ENCODE measurements at places on chromosomes 11 and 22.
A peak's percentile ranks its signal among the peaks of the same experiment; 100 is the strongest.

DNA sequence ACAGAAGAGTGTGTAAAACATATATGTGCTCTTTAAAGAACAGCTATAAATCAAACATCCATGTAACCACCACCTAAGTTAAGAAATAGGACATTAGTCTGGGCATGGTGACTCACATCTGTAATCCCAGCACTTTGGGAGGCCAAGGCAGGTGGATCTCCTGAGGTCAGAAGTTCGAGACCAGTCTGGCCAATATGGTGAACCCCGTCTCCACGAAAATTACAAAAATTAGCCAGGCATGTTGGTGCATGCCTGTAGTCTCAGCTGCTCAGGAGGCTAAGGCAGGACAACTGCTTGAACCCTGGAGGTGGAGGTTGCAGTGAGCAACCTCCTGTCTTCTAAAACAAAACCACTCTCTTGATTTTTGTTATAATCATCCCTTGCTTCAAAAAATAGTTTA lies 103.3 kb downstream of the LRRC32 start:
- no peak for DNase-seq

DNA sequence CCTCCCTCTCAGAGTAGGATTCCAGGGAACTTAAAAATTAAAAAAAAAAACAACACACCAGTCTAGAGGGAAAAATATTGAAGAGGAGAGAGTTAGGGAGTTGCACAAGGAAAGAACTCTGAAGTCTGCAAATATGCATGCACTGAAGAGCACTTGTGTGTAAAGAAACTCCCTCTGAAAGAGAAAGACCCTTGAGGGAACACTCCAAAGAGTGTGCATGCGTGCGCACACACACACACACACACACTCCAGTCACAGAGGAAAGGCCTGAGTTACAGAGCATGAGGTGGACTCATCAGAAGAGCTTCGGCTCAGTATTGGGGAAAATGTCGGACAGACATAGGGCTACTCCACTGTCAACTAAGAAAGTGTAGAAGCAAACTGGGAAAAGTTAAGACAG lies 30.1 kb downstream of the GGTLC2 start:
- DNase-seq, result no peak

DNA sequence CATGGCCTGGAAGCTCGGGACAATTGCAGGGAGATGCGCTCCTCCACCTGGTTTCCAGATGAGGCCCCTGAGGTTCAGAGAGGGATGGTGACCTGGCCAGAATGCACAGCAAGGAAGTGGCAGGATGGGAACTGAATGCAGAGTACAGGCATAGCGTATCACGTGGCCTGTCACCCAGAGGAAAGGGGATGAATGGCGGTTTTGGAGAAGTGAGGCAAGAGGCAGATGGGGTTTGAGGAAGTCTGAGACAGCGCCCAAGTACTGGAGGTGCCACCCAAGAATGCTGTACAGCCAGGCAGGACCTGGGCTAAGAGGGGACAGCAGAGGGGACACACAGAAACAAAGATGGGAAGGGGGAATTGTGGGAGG lies 4.9 kb downstream of the RAB3IL1 start:
- no peak for DNase-seq

DNA sequence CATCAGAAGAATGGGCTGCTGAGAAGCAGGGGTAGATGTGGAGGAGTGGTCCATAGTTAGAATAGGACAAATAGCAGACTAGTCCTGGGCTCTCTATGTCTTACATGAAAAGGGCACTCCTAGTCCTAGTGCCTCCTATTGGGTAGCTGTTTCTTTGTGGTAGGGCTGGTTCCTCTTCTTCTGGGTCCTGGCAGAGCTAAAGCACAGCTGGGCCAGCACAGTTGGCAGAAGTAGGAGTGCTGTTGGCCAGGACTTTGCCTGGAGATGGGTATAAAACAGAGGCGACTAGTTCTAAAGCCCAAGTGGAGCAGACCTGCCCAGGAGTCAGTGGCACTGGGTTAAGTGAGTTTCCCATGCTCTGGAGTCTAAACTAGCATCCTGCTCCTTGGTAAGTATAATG lies 55.2 kb downstream of the PPFIBP2 start:
- no peak for DNase-seq

GRCh38 chr22:23156286-23156685 lies 11.0 kb downstream of the RAB36 start:
- DNase-seq, result no peak

DNA sequence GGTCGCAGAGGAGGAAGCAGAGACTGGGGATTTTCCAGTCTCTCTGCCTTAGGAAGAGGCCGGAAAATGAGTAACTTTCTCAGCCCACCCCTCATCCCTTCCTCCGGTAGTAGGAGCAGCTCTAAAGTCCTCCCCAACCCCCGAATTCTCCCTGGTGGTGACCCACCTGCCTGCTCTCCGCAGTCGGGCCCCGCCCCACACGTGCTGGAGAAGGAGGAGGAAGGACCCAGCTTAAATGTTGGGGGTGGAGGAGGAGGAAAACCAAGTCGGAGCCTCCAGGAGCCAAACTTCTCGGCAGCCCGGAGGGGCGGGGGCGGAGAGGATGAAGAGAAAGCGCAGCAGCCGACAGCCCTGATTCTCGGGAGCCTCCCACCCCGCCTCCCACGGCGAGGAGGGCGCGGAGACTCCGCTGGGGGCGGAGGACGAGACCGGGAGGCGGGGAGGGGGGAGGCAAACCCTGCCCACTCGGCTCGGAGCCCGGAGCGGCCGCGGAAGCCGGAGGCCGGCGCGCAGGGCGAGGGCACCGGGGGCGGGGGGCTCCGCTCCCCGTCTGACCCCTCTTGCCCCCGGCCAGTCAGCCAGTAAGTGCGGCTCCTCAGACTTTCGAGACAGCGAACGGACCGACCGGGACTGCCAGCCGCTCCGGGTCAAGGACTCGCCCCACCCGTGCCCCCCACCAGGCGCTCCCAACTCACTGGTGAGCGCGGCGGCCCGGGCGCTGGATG lies at the start of gene TPBGL:
Gene TPBGL (plus strand): TSS at position 464 of the 725 bp plus-strand sequence. CDS start 276 bp downstream, outside the sequence.
- DNase-seq, result no peak

DNA sequence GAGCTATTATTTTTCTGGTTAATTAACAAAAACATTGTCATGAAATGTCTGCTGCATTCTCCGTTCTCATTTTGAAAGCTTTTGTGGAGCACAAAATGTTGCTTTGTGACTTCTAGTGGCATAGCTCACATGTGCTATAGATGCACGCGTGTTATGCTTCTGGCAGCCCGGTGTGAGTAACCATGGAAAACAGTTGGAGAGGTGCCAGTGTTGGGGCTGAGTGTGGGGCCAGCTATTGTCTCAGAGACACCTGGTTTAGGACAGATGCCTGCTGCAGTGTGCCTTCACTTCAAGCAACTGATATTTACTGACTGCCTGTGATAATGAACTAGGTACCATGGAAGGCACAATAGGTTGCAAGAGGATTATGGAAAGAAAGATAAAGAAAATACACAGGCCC lies 760.6 kb downstream of the NTM start:
- no peak for DNase-seq

GRCh38 chr11:93623179-93623578 lies 38.3 kb upstream of the CEP295 start:
- no peak for DNase-seq

DNA sequence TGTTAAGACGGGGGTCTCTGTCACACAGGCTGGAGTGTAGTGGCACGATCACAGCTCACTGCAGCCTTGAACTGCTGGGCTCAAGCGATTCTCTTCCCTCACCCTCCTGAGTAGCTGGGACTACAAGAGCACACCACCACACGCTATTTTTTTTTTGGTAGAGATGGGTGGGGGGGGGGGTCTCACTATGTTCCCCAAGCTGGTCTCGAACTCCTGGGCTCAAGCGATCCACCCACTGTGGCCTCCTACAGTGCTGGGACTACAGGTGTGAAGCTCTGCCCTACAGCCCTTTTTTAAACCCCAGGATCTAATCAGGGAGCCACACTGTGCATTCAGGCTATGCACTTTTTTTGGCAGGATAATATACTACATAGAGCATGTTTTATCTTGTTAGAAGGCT lies 1.4 kb upstream of the DHCR7 start:
- no peak for DNase-seq

DNA sequence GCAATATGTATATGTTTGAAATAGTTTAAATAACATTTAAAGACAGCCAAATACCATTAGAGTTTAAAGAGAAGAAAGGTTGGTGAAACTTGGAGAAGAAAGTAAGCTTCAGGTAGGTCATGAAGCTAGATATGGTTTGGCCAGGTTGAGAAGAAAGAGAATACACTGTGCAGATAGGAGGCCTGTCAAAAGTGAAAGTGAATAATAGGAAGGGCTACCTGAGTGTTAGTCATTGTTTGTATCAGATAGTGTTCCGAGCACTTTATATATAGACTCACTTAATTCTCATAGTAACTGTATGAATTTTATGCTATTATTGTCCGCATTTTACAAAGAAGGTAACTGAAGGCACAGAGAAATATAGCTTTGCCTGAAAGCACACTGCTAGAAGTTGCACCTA lies 56.9 kb downstream of the USP47 start:
- DNase-seq, result no peak

- peak; percentile 62 for DNase-seq
Observed at GRCh38 chr22:46055181-46055875, 78.4 kb upstream of the WNT7B start.

DNA sequence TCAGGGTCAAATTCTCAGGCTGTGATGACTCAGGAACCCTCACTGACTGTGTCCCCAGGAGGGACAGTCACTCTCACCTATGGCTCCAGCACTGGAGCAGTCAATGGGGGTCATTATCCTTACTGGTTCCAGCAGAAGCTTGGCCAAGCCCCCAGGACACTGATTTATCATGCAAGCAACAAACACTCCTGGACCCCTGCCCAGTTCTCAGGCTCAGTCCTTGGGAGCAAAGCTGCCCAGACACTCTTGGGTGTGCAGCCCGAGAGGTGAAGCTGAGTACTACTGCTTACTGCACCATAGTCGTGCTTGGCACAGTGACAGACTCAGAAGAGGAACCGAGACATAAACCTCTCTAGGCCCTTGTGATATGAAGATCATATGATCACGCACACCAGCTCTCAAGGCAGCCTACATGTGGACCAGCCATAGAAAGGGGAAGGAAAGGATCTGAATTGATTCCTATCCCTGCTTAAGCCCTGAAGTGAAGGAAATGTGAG lies 58.2 kb downstream of the ZNF280B start:
- DNase-seq, result no peak

- no peak for DNase-seq
Observed at GRCh38 chr11:70481625-70482528, 83.5 kb downstream of the CTTN start.

DNA sequence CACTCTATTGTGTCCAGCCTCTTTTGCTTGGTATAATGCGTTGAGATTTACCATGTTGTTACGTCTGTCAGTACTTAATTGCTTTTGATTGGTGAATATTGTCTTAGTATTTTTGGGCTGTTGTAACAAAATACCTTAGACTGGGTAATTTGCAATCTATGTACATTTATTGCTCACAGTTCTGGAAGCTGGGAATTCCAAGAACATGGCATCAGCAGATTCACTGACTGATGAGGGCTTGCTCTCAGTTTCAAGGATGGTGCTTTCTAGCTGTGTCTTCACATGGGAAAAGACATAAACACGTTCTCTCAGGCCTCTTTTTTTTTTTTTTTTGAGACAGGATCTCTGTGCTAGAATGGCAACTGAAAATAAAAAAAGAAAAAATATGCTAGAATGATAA lies 46.7 kb upstream of the INCENP start:
- DNase-seq, result no peak

GRCh38 chr11:35303596-35304385 lies 115.6 kb downstream of the SLC1A2 start:
- DNase-seq, result no peak

- DNase-seq, result no peak
Observed at GRCh38 chr11:75516886-75517285, 8.9 kb downstream of the GDPD5 start.

GRCh38 chr11:85595285-85595884 lies 31.8 kb downstream of the DLG2 start:
- no peak for DNase-seq

DNA sequence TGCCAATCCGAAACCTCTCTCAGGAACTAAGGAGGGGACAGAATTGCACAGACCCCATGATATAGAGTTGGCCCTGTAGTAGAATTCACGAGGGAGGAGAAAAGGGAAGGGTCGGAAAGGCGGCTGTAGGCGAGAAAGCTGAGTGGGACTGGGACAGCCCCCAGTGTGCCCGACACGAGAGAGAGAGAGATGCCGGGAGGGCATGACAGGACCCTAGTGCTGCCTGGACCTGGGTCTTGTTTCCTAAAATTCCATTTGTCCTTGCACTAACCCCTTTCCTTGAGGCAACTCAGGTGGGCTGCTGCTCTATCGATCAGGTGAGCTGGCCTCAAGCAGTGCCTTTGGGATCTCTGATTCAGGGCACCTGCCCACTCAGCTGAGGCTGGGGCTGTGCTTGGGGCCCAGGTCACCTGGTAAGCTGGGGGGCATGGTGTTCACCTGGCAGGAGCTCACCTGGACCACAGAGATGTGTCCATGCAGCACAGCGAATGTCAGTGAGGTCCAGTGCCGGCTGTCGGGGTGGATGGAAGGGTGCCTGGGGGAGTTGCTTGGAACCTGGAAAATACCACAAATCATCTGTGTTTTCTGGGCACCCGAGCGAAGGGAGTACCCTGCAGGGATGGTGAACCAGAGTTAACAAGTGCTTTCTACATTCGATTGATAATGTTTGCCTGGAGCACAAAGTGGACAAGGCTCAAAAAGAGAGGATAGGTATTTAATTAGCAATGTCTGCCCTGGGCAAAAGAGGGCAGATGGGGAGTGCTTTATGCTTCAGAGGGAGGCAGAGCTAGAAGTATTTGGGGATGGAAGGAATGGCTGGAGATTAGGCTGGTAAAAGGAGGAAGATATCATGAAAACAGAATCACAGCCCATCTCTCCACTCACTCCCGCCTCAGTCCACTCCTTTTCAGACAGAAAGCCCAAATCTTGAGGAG lies 61.6 kb downstream of the NAT10 start:
- no peak for DNase-seq

- DNase-seq, result no peak
Observed at GRCh38 chr11:93733474-93733873, 7.8 kb downstream of the TAF1D start.

Data from RWPE2 (cell line).